ENCODE measurements at places on chromosomes 4 and X.
A peak's percentile ranks its signal among the peaks of the same experiment; 100 is the strongest.

DNA sequence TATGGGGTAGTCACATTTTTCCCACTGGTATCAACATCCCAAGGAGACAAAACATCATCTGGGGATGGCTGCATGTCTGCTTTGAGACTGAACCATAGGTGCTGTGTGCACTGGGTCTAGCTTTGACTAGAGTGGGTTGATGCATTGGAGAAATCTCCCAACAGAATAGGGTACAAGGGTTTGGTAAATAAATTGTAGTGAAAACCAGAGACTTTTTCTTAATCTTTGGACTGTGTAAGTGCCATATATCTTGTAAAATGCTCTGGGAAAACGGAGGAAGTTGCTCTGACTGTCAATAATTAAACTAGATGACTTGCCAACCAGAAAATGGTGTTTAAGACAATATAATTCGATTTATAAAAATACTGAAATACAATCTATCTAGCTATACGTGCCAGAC lies 1064.0 kb upstream of the SLIT2 start:
- DNase-seq, result no peak

- peak; percentile 84 for DNase-seq
Measured at GRCh38 chr4:24382381-24382780, 202.0 kb downstream of the DHX15 start.

GRCh38 chr4:178789279-178789678 lies 1347.0 kb upstream of the AGA start:
- no peak for DNase-seq

DNA sequence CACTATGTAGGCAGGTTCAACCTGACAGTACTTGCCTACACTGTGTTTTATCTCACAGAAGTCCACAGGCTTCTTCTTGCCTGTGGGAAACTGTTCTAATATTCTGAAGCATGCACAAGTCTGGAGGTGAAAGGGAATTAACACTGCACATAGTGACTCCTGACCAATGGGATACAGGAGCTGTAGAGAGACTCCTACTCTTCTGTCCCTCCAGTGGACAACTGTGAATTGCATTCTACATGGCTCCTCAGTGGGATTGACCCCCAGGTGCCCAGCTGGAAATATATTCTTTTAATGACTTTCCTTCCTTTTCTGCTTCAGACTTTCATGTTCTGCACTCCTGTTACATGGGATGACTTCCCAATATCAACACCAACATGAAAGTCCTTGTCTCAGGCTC lies 8.2 kb upstream of the YIPF6 start:
- DNase-seq, result no peak

GRCh38 chr4:121778991-121779628 lies 14.1 kb upstream of the SMIM43 start:
- no peak for DNase-seq

GRCh38 chrX:55486736-55487135 lies 2.9 kb downstream of the USP51 start:
- DNase-seq, result no peak

- DNase-seq, result no peak
Measured at GRCh38 chr4:2583092-2583491, 46.6 kb downstream of the FAM193A start.

DNA sequence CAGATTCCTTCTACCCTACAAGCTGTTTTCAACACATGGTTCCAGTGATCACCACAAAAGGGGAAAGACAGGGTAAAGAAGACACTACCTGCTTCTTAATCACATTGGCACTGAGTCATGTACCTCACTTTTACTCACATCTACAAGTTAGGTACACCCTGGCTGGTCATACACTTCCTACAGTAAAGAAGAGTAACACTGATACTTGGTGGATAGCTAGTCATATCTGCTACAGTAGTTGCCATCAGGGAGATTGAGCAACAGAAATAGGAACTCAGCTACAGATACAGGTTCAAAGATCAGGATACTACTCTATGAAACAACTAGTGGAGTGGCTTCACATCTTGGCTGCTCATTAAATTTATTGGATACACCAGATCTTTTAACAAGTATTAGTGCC lies 105.4 kb upstream of the DIAPH2 start:
- DNase-seq, result no peak

GRCh38 chrX:2657532-2658113 lies 33.5 kb upstream of the CD99 start:
- DNase-seq, result no peak

DNA sequence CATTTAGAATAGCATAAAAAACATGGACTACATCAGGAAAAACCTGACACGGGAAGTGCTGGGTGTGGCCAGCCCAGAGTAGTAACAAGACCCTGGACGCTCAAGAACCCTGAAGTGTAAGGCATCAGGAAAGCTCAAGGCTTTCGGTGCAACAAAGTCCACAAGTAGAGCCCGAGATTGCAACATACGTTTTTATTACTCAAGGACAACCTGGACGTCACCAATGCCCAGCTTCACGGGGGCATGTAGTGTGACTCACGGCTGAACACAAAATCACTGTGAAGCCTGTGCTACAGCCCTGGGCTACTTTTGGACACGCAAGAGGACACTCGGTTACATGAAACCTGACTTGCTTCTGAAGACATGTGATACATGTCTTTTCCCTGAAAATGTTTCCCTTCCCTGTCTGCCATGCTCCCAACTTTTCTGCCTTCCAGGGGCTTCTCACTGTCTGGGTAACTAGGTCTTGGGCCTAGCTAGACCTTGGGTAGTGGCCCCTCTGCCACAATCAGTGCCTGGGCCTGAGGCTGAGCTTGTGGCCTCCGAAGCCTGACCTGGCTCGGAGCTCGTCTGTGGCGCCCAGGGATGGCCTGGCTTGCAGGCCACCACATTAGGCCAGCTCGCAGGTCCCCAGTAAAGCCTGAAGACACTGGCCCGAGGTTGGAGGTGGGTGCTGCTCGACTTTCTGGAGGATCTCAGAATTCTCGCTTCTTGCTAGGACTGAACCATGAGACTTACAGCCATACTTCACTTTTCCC lies 9.2 kb downstream of the IRAK1 start:
- DNase-seq, result no peak

DNA sequence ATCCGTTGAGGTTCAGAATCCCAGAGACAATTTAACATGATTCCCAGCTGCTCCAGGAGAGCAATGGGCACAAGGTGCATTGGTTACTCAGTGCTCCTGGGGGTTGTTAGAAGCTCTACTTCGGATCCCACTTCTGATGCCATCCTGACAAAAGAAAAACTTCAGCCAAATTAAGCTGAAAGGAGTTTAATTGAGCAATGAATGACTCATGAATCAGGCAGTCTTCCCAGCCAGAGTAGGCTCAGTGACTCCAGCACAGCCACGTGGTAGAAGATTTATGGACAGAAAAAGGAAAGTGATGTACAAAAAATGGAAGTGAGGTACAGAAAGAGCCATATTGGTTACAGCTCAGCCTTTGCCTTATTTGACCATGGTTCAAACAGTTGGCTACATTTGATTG lies 95.7 kb downstream of the PWWP3B start:
- DNase-seq, result peak; percentile 20

- DNase-seq, result no peak
Measured at GRCh38 chrX:82816562-82816961, 691.5 kb upstream of the POU3F4 start.

GRCh38 chr4:178812866-178813265 lies 1370.6 kb upstream of the AGA start:
- DNase-seq, result no peak

DNA sequence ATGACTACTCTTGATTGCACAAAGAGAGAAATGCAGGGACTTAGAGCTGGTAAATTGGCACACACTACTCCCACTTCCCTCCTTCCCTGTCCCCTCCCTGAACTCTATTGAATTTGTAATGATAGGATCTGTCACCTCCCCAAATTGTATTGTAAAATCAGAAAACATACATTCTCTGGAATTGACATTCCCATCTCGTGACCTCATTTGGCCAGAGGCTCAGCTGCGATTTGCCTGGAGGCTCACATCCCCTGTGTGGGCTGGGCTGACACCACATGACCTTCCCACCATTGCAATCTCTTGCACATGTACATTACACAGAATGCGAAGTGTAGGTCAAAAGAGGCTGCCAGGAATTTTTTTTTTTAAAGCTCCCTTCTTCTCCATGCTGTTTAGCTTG lies 172.1 kb downstream of the MID1IP1 start:
- peak; percentile 37 for DNase-seq

DNA sequence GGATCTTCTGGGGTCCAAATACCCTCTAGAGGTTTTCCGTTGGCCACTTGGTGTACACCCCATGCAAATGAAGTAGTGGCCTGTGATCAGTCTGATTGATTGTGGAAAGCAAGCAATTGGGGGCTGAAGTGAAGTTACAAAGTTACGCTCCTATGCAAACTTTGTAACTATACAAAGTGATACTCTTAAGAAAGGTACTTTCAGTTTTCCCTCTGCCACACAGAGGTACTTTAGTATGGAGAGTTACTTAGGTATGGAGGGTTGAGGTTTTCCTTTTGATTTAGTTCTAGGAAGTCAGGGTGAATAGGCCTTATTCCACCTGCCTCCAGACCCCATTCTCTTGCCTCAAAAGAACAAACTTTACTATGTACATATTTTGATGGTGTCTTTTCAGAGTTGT lies 28.7 kb downstream of the STAG2 start:
- DNase-seq, result no peak

- DNase-seq, result no peak
Measured at GRCh38 chrX:131854581-131854980, 168.5 kb upstream of the STK26 start.

DNA sequence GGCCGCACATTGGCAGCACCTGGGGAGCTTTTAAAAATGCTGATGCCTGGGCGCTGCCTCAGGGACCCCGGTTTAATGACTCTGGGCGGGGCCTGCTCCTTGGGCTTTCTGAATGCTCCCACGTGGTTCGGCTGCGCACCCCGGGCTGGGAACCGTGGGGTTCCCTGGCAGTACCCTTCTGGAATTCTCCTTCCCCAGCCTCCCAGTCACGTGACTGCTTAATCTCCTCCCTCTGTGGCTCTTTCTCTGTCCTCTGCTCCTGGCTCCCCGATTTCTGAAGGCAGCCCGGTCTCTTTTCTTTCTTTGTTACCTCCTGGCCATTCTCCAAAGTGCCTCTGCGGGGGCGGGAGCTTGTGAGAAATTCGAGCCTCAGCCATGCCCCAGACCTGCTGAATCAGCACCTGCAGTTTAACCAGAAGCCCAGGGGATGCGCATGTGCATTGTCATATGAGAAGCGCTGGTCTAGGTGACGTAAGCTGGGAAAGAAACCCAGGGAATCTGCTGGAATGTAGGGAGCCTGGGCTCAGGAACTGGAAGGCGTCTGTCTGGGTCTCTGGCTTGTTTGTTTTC lies 16.6 kb downstream of the CLCN4 start:
- DNase-seq, result peak; percentile 85

DNA sequence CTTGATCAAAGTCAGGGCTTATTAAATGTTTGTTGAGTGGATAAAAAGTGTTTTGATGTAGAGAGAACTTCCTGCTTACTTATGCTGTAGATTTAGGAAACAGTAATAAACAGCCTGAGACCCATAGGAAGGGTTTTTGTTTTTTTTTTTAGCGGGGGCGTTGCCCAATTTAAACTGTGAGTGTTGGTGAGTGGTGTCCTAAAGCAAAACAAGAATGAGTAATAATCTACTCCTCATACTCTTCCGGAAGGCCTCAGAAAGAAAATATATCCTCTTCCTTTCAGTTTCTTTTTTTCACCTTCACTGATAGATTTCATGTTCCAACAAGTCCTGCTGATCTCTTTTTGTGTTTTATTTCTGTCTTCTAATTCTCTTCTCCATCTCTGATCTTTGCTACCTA lies 104.4 kb upstream of the SCML1 start:
- DNase-seq, result no peak

GRCh38 chrX:46404774-46405173 lies 140.4 kb downstream of the ZNF674 start:
- no peak for DNase-seq

DNA sequence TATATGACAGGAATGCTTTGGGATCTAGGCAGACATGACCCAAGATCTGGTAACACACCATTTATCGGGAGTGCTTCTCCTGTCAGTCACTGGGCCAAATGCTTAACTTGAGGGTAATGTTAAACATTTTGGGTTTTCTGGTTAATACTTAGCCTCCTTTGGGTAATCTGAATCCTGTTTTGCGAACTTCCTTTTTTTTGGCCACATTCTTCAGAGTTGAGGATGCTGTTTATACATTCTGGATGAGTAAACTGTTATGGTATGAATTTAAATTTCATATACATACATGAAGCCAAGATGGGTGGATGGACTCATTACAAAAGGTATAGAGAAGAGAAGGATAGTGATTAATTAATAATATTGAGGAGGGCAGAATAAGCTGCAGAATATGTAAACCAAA lies 36.1 kb downstream of the MID1IP1 start:
- no peak for DNase-seq

DNA sequence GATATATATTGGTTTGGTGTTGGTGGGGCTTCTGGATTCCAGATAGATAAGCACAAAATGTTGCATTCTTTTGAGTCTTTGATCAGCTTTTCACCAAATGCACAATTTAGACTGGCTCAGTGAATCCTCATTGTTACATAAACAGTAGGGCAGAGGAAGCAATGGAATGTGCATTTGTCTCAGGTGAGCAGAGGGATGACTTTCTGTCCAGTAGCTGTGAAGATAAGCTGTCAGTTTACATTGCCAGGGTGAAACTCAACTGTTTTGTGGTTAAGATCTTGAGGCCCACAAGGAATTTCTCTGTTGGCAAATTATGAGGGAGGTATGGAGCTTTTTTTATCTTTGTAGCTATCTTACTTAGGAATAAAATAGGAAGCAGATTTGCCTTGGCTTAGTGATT lies 168.0 kb downstream of the GALNTL6 start:
- peak; percentile 78 for DNase-seq

- DNase-seq, result no peak
Measured at GRCh38 chr4:26558166-26558895, 25.6 kb upstream of the TBC1D19 start.

DNA sequence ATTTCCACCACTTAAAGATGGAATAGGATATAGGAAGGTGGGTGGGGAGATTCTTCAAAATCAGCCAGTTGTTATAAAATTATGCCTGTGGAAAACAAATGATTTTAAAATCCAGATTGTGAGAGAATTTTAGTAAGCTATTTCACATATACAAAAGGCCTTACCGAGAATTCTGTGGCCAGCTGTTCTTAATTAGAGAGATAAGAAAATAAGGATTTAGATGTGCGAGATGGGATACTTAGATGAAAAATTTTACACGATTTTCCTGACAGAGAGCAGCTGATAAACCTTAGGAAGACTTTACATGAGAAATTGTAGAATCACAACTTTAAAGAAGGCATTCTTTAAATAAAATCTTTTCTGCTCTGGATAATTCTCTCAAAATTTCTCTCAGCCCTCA lies 94.5 kb upstream of the IQCM start:
- no peak for DNase-seq

DNA sequence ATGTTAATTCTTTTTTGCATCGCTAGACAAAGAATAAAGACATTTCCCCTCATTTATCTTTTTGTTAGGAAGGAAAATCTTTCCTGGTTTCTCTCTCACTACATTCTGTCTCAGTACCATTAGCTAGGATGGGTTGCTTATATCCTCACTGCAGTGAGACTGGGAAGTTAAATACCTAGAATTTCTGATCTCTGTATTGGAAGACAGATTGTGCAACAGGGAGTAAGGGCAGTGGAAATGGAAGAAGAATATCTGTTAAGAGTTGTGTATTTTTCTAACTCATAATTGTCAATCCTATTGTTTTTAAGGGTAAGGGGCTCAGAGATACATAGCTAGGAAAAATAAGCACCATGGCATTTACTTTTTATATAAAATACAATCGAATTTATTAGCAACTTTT lies 19.6 kb downstream of the PTPN13 start:
- DNase-seq, result no peak

- DNase-seq, result no peak
Measured at GRCh38 chrX:9765737-9766097, at the start of gene GPR143. GPR143 (minus strand) TSS chrX:9765847; CDS start chrX:9765817, 30 bp downstream.
